Stimulated activated CD8-positive, alpha-beta memory T cell treated with anti-CD3 and anti-CD28 coated beads, Interleukin-2, amount 100 ng/mL, for 48 hours (primary cell): ENCODE measurements at places on chromosomes 2 and 18.

DNA sequence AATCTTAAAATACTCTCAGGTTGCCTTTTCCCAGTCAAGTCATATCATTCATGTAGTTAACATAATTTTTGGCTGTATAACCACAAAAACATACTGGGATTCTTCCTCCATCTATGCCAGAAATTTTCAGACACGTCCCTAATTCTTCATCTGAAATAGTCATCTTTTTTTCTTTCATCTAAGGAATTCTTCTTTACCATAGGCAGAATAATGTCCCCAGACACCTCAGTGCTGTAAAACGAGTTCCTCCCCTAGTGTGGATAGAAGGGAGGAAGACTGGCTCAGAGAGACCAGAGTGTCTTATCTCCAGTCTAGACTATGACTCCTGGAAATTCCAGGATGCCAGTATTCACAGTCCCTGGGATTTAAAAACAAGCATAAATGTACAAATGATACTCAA, 127.8 kb downstream of the MREG start:
- no peak for DNase-seq

DNA sequence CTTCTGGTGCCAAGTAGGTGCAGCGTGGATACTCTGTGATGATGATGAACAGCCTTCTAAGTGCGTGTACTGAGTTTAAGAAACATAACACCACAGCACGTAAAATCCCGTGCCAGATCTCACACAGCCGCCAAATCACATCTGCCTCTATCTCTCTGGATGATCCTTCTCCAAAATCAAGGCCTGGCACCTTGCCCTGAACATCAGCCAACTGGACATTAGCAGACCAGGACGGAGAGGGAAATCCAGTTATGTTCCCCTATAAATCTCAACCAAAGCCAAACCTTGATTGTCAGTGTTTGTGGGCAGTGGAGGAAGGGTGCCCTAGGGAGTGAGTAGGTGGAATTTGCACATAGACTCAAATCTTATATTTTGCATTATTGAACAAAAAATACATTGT, 164.3 kb downstream of the MIB1 start:
- DNase-seq = no peak

DNA sequence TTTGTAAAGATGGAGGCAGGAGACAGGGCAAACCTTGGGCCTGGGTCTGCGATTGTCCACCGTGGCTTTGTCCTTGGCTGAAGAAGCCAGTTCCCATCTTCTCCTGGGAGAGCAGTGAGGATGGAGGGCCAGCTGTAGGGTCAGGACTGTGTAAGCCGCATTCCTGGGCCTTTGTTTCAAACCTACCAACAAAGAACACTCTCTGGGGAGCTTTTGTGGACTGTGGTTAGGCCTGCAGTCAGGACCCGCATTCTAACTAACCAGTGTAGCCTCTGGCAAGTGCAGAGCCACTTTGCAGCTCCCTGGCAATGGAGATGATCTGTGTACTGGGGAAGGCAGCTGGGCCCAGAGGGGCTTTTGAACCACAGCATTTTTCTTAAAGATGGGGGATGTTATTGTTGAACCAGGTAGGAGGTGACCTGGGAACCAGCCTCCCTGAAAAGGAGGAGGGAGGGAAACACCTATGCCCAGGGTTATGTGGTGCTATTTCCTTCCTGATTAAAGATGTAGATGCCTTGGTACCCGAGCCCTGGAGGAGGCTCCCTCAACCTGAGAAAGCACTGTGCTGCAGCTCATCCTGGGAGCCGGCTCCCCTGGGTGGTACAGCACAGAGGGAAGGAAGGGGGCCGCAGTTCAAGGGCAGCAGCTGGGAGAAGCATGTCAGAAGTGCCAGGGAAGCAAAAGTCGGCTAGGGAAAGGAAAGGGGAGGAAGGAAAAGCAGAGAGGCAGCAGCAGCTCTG, 12.7 kb upstream of the SMAD4 start:
- no peak for DNase-seq

- no peak for DNase-seq
Measured at GRCh38 chr2:163990101-163990500, 254.3 kb upstream of the FIGN start.

GRCh38 chr2:74876081-74876886, 42.4 kb downstream of the HK2 start:
- DNase-seq = peak; percentile 9

DNA sequence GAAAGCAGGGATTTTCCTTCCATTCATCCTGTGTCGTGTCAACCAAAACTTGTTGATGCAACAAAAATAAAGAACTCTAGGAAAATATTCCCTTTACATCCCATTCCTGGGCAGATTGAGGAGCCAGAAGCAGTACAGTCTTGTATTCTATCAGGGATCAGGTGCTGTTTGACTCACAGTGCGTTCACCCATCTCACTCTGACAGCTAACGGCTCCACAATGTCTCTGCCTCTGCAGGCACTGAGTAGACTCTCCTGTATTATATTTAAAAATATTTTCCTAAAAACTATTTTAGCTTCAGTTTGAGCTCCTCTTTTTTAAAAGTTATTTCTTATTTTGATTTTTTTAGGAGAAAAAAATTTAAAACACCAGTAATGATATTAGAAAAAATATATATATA, 600.6 kb upstream of the SALL3 start:
- no peak for DNase-seq

GRCh38 chr18:28163201-28163775, 13.6 kb downstream of the CDH2 start:
- no peak for DNase-seq

DNA sequence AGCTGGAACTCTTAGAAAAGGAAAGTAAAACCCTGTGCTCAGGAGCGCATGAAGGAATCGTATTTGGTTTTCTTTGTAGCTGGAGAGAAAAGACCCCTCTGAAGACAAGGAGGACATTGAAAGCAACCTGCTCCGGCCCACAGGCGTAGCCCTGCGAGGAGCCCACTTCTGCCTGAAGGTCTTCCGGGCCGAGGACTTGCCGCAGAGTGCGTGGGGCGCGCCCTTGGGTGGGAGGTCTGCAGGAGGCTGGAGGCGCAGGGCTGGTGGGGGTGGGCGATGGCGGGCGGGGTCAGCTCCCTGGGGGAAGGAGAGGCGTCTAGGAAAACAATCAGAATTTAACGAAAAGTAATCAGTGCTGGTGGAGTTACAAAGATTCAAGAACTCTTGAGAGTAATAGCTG, 72.8 kb downstream of the DYSF start:
- DNase-seq = no peak

DNA sequence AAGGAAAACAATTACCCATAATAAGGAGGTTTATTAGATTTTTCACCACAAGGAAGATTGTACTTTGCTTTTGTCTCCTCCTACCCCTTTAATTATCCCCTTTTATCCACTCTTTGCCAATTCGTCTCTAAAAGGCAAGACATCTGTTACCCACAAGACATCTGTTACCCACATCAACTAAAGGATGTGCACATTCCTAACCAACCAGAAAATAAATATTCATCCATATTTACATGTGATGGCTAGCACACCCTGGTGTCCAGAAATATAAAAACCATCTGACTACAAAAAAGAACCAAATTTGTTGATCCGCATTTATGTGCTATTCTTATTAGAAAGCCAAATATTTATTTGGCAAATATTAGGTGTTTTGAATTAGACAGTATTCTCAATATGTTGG, 35.7 kb downstream of the ACVR1C start:
- DNase-seq = no peak

- no peak for DNase-seq
Measured at GRCh38 chr2:26314243-26314642, 31.7 kb upstream of the SELENOI start.

DNA sequence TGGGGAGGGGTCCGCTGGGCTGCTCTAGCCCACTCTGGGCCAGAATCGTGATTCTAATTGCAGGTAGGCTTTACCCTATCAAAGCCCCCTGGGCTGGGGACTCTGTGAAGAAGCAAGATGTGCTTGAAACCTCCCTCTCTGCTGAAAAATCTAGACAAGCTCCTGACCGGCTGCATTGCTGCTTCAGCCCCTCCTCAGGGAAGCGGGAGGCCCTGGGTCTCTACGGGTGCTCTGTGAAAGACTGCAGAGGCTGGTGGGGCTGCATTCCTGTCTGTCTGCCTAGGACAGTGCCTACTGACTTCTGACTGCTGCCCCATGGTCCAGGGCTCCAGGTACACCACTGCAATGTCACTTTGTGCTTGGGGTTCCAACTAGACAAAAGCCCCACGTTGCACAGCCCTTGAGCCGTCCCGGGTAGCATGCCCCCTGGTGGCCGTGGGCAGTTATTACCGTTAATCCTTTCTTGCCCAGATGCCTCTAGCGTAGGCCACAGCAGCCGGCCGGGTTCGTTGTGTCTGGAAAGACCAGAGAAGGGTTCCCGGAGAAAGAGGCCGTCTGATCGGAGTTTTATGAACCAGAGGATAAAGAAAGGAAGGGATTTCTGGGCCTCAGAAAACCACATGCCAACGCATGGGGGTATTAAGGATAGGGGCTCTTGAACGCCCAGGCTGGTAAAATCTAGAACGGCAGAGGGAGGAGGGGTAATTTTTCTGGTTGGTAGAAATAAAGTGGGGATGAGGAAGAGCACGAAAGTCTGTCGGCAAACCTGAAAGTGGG, 15.9 kb upstream of the C1QL2 start:
- peak; percentile 39 for DNase-seq

GRCh38 chr18:36650906-36651305, 177.9 kb downstream of the TPGS2 start:
- no peak for DNase-seq
